ENCODE measurements at places on chromosomes 7 and 10.

- no peak for DNase-seq
Measured at GRCh38 chr7:40546616-40547501, 412.1 kb downstream of the SUGCT start.

- DNase-seq = no peak
Measured at GRCh38 chr7:25215694-25216335, 12.5 kb downstream of the NPVF start.

DNA sequence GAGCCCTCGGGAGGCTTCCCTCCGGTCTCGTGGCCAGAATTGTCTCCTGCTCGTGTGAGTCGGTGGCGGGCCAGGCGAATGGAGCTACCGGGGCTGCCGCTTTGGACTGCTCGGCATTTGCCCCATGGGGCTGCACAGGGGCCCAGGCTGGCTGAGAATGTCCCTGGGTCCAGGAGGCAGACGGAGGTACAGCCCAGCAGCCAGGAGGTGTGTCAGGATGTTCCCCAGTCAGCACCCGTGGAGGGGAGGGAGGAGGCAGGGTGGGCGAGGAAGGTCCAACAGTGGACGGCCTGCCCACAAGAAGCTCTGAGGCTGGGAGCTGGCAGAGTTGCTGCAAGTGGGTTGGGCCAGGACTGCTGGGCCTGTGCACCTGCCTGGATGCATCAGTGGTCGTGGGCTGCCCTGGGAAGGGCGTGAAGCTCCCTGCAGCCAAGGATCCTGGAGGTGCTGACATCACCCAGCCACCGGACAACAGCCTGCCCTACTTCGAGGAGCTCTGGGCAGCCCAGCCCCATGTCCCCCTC is 46.4 kb downstream of the PDGFA start:
- DNase-seq = no peak

DNA sequence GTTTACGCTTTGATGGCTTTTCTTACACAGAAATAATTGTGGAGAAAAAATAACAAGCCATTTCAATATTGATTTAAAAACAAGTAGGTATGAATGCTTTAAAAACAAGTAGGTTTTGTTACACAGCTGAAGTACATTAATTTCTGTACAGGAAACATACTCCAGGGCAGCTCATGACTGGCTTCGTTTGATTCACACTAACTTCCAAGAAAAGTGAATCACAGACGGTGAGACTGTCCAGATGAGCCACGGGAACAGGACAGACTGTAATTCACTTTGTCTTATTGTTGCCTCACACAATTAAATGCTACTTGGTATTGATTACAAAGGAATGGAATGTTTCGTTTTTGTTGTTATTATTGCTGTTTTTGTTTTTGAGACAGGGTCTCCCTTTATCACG is 26.6 kb upstream of the SNX10 start:
- no peak for DNase-seq

- no peak for DNase-seq
Measured at GRCh38 chr10:3528823-3529403, 256.1 kb downstream of the KLF6 start.

DNA sequence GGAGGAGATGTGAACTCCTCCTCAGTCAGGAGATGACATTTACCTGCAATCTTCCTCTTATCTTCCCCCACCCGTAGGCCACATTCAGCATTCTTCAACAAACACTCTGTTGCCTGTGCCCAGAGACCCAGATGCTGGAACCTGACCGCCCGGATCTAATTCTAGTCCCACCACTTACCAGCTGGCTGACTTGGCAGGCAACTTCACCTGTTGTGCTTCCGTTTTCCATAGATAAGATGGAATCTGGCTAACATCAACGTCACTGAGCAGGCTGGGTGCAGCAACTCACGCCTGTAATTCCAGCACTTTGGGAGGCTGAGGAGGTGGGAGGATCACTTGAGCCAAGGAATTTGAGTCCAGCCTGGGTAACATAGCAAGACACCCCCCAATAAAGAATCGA is 21.3 kb upstream of the FXYD4 start:
- DNase-seq = no peak

DNA sequence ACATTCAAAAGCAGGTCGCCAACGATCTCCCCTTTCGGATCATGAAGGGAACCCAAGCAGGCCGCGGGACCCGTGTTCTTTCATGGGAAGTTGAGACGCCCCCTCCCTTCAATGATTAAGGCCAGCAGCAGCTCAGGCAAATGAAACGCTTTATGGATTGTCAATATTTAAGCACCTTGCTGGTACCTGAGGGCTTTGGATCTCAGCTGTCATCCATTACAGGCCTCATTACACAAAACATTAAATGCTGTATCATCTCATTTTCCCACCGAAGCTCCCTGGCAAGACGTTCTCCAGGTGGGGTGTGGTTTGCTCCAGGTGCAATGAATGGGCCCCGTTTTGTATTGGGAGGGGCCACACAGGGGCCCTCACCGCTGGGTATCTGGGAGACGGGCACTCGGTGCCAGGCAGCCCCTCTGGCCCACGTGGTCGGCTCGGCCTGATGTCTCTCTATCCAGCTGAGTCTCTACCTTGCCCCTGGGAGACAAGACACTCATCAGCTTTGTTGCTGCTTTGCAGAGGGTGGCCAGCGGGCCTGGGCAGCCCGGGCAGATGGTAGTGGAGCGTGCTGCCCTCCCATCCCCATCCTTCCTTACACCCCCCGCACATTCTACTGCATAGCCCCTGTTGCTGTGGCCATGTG is 456.1 kb upstream of the FOXK1 start:
- no peak for DNase-seq

GRCh38 chr10:66927971-66928770 is 2.3 kb downstream of the LRRTM3 start:
- DNase-seq = no peak

GRCh38 chr7:127847641-127848040 is 183.6 kb downstream of the LRRC4 start:
- no peak for DNase-seq

- no peak for DNase-seq
Measured at GRCh38 chr10:133476641-133476990, 22.9 kb downstream of the SCART1 start.

GRCh38 chr10:58063861-58064480 is 203.7 kb downstream of the IPMK start:
- no peak for DNase-seq

- DNase-seq = no peak
Measured at GRCh38 chr10:10794046-10794445, 223.6 kb upstream of the CELF2 start.
